NCI-H1417 treated with DMSO at 0.1 percent for 48 hours (cell line): ENCODE measurements at places on chromosomes 5 and 9.

GRCh38 chr9:78133751-78134150 lies 102.1 kb upstream of the CEP78 start:
- DNase-seq = no peak

DNA sequence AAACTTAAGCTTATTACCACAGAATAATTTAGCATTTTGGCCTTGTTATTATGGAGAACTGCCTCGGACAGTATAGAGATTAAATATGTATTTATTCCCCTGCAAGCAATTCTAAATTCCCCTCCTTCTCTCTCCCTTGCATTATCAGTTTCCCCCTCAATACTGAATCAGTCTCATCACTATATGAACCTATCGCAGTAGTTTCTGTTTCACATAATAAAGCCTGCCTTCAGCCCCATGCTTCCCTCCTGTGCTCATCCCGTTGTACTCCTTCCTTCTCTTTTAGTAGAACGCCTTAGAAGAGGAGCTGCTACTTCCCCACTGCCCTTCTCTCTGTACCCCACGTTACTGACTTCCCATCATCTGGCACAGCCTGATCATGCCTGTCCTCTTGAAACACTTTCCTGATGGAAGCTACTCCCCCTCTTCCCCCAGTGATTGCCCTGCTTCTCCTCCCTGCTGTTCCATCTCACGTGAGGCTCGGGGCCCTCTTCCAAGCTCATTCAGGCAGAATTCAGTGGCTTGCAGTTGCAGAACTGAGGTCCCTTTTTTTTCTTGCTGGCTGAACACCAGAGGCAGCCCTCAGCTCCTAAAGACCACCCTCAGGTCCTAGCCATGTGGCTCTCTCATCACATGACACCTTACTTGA lies 93.4 kb downstream of the PPIC start:
- no peak for DNase-seq

GRCh38 chr9:93576258-93577077 lies at the start of gene PHF2:
PHF2 (plus strand) TSS chr9:93576584; CDS start chr9:93576774, 190 bp downstream.
- no peak for DNase-seq

- DNase-seq = no peak
These were observed 42.6 kb upstream of the APC start for GRCh38 chr5:112694853-112695709.

DNA sequence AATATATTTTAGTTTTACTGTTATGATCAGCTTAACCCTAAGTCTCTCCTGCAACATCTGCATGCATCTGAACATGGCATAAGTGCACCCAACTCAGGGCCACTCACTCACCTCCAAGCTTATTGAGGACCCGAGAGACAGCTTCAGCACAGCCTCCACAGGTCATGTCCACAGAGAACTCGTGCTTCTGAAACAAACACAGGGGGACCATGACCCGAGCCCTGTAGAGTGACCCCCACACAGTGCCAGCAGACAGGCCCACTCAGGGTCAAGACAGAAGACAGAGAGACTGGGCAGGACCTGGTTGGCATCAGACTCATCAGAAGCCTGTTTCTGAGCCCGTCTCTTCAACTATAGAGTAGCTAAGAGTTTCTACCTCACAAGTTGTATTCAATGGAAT lies 6.8 kb downstream of the ATOX1 start:
- DNase-seq = no peak

GRCh38 chr5:137580030-137580429 lies 80.9 kb upstream of the SPOCK1 start:
- no peak for DNase-seq

DNA sequence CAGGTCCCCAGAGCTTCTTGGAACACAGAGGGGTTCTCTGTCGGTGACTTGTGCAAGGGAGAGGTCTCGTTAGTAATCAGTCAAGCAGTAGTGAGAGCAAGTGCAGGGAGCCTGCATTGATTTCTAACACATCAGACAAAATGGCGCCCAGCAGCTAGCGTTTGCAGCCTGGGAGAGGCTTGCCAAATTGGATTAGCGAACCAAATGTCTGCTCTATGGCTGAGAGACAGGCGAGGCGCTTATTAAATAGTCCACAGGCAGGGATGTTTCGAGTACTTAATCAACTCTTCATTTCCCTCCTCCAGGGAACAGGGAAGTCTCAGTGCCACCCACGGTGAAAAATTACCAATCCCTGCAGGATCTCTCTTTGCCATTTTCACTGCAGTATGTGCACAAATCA lies 131.4 kb upstream of the SHB start:
- no peak for DNase-seq

DNA sequence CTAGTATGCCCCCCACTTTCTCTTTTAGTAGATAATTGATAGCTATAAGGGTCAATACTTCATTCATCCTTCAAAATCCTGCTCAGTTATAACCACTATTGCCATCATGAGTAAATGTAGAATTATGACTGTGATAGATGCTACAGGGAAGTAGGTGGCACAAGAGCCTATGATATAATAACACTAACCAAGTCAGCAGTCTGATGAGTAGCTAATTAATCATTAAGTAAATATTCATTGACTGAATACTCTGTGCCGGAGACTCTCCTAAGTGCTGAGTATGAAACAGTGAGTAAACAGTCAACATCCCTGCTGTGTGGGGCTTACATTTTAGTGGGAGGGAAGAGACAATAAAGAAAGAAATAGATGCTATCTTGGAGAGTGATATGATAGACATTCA lies 430.3 kb upstream of the ZNF462 start:
- DNase-seq = no peak

GRCh38 chr9:33014665-33015014 lies 10.4 kb upstream of the DNAJA1 start:
- no peak for DNase-seq

DNA sequence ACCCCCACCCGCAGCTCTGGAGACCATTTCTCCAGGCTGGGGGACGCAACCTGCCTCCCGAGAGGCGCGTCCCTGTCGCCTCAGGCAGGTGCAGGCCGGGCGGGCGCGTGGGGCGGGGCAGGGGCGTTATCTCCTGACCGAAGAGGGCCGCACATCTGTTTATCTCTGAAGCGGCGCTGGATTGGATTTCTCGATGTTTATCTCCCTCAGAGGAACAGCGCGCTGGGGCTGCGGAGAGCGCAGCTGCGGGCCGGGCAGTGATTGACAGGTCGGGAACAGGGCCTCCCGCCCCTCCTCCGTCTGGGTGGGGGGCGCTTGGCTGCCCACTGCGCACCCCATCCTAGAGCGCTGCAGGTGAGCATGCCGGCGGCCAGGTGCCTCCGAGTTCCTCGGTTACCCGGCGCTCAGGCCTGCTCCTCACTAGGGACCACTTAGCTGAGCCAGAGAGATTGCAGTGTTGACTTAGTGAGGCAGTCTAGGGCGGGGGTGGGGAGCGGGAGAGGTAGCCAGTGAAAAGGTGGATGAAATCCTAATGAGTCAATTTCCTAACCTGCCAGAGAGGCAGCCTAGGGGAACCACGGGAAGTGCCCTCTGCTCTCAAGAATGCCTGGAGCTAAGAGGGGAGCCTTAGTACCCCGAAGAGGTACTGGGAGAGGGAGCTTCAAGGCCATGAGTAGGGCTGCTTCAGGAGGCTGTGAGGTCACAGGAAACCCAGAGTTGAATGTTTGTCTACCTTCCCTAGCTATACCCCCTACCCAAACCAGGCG lies 39.6 kb upstream of the TIFAB start:
- peak; percentile 59 for DNase-seq

DNA sequence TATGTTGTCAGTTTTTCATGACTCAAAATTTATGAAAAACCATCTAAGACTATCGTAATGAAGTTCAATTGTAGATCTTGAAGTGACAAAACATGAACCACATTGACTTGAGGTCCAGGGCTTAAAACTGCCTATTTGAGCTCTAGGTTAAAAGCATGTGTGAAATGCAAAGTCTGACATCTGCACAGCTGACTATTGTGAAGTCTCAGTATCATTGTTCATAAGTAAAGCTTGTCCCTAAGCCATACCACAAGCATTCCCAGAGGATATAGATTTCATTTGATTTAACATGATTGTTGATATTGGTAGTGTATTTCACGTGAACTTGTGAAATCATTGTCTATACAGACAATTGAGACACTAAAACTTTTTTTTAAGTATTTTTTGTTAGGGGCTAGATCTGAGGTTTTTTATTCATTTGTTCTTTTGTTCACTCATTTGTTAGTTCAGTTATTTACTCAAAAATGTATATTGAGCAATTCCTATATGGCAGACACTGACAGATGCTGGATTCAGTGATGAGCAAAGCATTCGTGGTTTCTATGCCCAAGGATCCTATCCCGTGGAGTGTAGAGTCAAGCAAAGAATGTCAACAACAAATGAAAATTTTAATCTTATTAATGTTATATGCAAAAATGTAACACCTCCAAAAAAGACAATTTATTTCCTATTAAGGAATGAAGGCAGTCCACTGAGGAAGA lies 485.2 kb downstream of the RAB3C start:
- no peak for DNase-seq

GRCh38 chr9:106868565-106868964 lies 5.6 kb downstream of the ZNF462 start:
- DNase-seq = no peak

DNA sequence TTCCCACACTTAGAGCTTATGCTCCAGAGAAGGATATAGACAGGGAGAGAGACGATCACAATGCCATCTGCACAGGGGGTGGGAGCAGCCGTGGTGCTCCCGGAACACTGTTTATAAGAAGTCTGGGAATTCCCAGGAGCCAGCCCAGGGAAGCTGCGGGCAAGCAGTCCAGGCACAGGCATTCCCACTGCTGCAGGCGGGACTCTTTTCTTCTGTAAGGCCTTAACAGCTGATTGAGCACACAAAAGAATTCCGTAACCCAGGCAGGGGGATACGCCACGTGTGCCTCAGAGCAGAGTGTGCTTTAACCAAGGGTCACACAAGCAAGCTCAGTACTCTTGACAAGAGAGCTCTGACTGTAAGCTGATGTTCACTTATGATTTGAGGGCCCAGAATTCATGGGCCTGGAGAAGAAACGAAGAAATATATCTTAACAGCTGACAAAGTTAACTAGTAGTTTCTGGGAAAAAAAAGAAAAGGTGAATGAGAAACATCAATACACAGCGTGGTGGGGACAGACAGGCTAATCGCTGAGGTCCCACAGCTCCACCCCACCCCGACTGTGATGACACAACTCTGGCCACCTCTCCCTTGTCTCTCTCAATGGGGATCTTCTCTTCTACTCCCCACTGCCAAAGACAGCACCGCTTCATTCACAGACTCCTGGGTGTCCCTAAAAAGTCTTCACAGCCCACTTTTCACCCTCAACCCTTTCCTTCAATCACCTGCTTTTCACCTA lies 85.9 kb upstream of the SIMC1 start:
- no peak for DNase-seq

DNA sequence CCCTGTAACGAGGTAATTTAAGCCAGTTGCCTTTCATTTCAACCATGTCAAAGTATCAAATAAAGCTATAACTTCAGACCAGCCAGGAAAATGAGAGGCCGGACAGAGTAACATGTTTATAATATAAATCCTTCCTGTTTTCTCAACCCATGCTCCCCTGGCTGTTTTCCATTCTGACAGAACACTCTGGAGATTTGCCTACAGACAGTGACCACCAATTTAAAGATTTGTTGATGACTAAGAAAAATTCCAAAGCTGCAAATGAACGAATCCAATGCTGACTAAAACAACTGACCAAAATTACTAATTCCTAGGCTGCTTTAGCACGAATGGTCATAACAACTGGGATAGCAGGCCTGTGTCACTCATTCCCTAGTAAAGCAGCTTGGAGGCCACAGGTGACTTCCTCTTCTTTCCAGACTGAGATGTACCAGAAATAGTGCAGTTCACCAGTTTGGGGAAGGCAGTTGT lies 141.4 kb downstream of the AOPEP start:
- DNase-seq = no peak

DNA sequence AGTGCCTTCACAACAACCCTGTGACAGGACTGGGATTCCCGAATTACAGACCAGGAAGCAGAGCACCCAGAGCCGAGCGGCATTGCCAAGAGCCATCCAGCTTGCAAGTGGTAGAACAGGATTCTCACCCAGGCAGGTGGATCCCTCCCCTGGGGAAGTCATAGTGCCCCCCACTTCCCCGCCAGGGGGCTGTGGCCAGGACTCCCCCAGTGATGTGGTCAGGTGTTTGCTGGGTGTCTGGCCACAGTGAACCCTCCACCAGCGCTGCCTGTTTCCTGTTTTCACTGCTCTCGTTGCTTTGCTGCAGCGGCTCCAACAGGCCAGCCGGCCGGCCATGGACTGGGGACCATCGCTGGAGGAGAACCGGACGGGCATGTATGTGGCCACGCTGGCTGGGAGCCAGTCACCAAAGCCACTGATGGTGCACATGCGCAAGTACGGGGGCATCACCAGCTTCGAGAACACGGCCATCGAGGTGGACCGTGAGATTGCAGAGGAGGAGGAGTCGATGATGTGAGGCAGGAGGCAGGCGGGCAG lies 19.3 kb downstream of the SLC6A7 start:
- no peak for DNase-seq

- DNase-seq = no peak
These were observed 79.2 kb downstream of the DNAH5 start for GRCh38 chr5:13865312-13865711.

- DNase-seq = no peak
These were observed 27.5 kb downstream of the ADAM19 start for GRCh38 chr5:157547941-157548512.

GRCh38 chr5:118321081-118321480 lies 667.3 kb downstream of the DTWD2 start:
- no peak for DNase-seq

DNA sequence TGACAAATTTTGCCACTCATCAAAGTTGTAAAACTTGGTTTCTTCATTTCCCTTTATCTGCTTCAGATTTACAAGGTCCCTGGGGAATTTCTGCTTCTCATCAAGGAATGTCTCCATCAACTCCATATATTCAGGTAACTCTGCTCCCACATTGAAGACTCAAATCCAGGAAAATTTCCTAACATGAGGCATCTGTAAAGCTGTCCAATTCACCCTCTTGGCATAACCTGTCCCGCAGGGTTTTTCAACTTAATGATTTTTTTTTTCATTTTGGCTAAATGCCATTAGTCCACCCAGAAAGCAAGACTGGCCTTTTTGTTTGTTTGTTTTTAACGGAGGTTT lies 50.2 kb upstream of the SLC30A5 start:
- DNase-seq = no peak

DNA sequence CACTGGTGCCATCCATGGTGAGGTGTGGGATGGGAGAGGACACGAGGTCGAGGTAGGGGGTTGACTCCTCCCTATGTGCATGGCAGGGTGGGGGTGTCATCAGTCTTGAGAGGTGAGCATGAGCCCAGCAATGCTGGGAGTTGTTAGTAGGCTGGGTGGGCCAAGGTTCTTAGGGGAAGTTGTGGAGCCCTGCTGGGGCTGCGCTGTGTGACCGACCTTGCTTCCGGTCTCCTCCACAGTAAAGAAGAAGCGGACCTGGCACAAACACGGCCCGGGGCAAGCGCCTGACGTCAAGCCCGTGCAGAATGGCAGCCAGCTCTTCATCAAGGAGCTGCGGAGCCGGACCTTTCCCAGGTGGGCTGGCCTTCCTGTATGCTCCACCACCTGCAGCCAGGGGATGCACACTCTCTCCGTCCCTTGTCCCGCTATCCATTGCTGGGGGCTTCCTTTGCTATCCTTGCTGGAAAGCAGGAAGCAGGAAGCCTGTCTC lies 59.8 kb downstream of the PHF2 start:
- no peak for DNase-seq

DNA sequence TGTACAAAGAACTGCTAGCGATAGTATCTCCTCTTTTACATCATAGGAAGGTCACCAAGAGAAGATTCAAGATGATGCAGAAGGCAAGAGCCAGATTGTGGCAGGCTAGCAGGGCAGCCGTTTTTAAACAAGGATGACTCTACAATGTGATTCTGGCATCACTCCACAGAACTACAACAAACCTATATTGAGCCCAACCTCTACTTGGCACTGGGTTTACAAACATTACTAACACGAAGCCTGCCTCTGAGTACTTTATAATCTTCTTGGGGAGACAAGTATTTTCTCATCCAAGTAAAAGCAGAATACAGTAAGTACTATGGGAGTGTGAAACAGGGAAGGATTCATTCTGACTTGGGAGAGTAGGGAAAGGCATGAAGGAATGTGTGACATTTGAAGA lies 448.6 kb downstream of the ZNF608 start:
- DNase-seq = no peak
